ENCODE measurements at places on chromosomes 6 and 20. TPM values are rescaled to one million over a fixed set of nuclear protein-coding genes. Genes with fewer than 3 reads are reported as not detected.

The GSTA3 gene
- 0.70 TPM for polyA plus RNA-seq

GRCh38 chr6:131015630-131016263 lies 47.3 kb downstream of the EPB41L2 start:
- no peak for DNase-seq

DNA sequence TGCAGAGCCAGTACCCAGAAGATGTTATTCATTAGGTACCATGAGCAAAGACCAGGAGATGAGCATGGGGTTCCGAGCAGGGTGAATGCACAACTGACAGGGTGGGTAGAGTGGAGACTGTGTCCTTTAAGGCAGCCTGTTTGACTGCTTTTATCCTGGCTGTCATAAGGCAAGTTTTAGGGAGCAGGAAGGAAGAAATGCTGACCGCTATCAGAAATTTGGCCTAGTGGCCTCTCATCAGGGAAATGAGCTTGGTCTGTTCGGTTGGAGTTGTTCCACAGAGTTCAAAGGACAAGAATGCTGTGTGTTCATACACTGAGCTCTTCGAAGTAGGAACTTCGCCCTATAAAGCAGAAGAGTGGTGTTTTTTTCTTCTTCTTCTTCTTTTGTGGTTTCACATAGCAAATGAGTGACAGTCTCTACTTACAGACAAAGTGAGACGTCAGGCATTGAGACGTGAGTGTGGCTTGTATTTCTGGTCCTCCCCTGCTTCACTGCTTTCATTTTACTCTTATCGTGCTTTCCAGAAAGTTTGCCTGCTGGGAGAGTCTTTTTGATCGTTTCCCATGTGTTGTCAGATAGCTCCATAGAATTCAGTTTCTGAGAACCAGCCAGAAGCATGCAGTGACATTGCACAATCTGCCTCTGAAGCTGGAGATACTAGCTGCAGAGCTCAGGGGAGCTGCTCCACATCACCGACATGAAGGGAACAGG lies at the start of gene CASS4:
Gene CASS4, plus strand, starts transcription at position 502 of the 714 bp plus-strand sequence. Its CDS starts 199 bp downstream, at position 701.
- DNase-seq, result peak; percentile 37

- no peak for DNase-seq
These were observed 515.7 kb upstream of the BTBD3 start for GRCh38 chr20:11401988-11402387.

- DNase-seq, result no peak
These were observed 121.3 kb downstream of the CDK19 start for GRCh38 chr6:110693994-110694393.
